ENCODE measurements at places on chromosomes 7 and 10.
A peak's percentile ranks its signal among the peaks of the same experiment; 100 is the strongest.

DNA sequence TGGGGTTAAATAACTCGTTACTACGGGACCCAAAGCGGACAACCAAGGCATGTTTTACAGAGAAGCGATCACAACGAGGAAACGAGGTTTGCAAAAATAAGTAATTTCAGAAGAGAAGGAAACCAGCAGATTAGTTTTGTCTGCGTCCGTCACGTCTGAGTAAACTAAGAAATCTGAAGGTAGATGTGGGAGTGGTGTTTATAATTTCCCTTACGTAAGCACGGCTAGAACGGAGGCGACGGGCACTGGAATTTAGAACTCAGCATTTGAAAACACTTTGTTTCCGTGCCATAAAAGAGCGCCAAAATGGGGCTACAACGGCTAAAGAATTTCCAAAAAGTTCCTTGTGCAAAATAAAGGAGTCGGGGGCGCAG, 718 bp upstream of the UMAD1 start:
- DNase-seq, result no peak

DNA sequence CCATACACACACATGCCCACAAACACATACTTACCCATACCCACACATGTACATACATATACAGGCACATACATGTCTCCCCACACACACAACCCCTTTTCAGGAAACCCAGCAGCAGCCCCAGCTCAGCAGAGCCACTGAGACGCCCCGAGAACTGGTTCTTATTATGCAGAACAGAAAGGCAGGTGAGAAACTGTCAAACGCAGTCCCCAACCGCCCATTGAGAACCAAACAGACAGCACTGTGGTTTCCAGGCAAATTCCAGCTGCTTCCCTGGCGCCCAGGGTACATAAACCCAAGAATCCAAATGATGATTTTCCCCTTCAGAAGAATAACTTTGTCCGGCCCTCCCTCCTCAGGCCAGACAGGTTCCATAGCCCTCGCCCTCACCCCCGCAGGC, 366.6 kb upstream of the ZMIZ1 start:
- no peak for DNase-seq

DNA sequence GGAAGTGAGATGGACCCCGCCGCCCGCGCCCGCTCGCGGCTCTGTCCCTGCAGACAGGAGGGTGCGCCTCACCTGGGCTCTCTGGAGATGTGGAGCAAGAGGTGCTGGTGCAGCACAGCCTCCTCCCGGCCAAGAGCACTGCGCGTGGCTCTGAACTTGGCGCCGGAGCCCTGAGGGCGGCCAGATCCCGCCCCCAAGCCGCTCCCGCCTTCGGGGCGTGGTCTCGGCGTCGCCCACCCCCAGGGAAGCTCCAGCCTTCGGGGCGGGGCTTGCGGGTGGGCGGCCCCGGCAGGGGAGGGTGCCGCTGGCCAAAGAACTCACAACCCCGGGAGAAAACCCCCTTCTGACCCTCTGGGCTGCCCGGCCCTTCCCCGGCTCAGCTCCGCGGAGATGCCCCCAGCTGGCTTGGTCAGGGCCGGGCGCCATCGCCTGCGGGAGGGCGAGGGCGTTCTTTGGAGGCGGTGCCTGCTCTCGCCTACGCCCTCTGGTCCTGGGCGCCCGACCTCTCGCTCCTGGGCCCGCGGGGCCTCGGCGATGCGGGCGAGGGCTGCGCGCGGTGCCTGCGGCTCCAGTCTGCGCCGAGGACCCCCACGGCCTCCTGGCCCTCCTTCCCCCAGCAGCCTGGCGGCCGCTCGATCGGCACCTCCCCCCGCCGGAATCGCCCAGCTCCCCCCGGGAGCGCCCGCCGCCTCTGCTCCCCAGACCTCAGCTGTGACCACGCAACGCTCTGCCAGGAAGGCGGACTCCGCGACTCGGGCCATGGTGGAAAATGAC, at the start of gene ZNF488:
TSS of gene ZNF488 (minus strand) at position 146 of the 774 bp plus-strand sequence. CDS start 15,464 bp downstream, outside the sequence.
- no peak for DNase-seq

- no peak for DNase-seq
Observed at GRCh38 chr10:11045995-11046775, 28.5 kb downstream of the CELF2 start.

DNA sequence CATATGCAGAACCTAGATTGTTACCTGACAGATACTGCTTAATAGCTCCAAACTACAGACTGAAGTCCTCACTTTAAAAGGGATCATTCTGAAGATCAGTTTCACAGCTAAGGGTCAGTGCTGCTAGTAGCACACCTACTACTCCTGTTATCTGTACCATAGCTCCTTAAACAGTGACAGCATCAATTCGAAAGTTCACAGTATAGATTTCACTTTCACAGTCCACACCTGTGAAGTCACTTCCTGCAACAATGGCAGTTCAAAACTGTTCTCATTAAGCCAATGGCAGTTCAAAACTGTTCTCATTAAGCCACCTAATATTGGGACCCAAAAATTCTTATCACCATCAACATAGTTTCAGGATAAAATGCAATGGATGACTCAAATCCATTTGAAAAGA, 10.7 kb upstream of the FHIP2A start:
- DNase-seq, result no peak

DNA sequence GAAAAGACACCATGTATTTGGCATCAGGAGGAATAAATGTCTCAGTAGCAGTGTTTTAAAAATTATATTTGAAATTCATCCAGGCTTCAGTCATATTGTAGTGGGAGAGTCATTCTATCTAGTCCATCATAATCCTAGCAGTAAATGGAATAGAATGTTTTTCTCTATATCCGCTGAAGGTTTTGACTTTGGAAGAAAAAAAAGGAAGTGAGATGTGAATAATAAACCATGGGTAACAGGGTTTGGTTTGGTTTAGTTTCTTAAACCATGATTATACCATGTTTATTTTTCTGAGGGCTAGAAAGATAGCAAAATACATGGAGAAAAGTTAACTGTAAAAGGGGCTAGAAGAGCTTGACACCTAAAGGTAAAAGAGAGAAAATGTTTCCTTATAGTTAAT, 16.4 kb upstream of the BPGM start:
- no peak for DNase-seq

- DNase-seq, result no peak
Observed at GRCh38 chr10:43074409-43074808, 2.5 kb upstream of the RET start.

- DNase-seq, result no peak
Observed at GRCh38 chr7:128891110-128891941, 19.2 kb downstream of the KCP start.

DNA sequence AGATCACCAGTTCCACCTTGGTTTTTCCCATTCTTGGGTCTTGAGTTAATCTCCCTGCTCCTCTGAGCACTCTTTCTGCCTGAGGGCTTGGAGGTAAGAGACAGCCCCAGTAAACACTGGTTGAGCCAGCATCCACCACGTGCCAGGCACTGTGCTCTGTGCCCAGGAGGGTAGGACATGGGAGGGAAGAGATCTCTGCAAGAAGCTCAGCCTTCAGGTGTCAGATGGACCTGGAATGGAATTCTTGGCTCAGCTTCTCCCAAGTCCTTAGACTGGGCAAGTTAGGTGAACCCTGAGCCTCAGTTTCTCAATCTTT, 2.5 kb downstream of the ZYX start:
- DNase-seq, result no peak

DNA sequence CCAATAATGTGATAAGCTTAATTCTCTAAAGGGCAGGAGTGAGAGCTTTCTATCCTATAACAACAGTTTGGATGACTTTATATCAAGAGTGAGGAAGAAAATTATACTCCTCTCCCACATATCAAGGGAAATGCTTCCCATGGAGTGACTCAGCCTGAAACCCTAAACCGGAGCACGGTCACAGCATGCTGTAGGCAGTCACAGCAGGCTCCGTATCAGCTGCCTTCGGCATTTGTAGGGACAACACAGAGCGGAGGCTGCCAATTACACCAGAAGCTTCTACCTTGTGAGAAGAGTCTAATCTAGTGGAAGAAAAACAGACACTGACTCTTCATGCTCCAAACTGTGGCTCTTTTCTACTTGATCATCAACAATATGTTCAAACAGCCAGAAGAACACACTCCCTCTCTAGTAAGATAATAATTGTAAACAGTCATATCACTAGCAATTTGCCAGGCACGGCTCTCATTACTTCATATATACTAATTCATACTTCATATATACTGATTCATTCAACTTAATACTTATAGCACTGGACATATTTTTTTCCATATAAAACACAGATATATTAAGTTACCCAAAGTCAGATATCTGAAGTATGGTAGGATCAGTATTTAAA, 65.9 kb downstream of the DGKB start:
- peak; percentile 7 for DNase-seq

GRCh38 chr10:75606203-75606779, 174.9 kb downstream of the LRMDA start:
- no peak for DNase-seq

- no peak for DNase-seq
Observed at GRCh38 chr7:106772655-106773108, 92.4 kb upstream of the PIK3CG start.
